ENCODE measurements at places on chromosomes 5 and 9.
A peak's percentile ranks its signal among the peaks of the same experiment; 100 is the strongest.

DNA sequence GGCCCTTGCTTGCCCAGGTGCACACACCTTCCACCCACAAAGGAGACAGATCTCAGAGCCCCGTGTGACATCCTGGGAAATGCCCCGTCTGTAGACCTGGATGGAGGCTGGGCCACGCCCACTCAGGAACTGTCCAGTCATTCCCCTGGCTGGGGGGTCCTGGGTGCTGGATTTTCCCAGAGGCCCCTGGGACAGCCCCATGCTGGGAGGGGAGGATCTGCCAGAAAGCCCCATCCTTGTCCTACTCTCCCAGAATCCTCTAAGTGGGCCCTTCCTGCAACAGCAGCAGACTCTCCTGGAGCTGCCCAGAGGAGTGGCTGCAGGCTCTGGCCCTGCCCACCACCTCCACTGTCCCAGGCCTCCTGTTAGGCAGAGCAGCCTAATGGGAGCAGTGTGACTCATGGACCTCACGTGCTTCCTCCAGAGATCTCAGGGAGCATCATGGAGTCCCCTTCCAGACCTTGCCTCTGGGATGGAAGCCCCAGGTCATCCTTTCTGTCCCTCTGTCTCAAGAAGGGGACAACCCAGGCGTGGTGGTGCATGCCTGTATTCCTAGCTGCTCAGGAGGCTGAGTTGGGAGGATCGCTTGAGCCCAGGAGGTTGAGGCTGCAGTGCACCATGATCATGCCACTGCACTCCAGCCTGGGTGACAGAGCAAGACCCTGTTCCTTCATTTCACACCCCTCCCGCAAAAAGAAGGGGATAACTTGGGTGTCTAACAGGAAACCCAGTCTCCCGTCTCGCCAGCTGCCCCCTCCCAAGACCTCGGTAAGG lies 51.7 kb downstream of the JADE2 start:
- DNase-seq: no peak

DNA sequence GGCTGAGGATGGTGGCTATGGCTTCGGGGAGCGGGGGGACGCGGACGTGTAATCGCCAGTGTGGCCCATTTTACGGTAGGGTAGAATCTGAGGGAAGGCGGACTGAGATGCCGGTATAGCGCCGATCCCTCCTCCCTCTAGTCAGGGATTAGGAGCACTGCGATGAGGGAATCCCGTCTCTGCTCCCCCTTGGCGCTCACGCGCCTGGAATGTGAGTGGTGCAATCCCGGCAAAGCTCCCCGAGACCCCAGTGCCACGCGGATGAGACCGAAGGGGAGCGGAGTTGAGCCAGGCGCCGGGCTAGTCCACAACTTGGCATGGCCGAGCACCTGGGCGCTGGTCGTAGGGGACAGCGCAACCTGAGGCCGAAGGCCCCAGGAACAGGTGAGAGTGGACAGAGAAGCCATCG lies 2.2 kb downstream of the NPR3 start:
- DNase-seq: no peak

DNA sequence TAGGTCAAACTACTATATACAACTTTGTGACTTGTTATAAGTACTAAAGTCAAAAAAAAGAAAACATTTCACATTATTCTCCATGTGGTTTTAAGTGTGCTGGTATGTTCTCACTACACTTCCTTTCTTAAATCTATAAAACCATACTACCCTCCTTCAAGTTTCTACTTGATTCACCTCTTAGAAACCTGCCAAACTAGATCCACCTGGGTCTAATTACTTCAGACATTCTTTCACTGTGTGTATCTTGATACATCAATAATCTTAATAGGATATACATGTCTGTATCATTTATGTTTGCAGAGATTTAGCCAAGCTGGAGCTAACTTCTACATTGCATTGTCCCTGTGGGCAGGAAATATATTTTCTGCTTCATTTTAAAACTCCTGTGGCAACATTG lies 1012.6 kb downstream of the EFNA5 start:
- no peak for DNase-seq

DNA sequence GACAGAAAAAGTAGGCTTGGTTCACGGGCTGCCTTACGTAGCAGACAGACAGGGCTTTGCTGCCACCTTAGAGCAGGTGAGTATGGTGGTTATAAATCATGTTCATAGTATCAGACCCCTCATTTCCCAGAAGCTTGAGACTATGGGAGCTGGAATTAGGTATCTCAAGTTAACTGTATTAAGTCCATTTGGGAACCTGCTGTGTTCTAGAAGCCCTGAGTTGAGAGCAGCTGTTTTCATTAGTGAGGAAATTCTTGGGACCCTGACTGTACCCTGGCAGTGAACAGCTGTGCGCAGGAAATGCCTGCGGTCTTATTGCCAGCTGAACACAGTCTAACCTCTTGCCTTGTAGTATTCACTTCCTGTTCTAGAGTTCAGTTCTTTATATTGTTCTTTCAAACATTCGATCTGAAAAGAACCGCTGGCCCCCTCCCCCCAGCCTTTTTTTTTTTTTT lies 29.8 kb downstream of the UGCG start:
- DNase-seq: no peak

GRCh38 chr5:57504357-57504756 lies 21.7 kb upstream of the ACTBL2 start:
- DNase-seq: no peak

DNA sequence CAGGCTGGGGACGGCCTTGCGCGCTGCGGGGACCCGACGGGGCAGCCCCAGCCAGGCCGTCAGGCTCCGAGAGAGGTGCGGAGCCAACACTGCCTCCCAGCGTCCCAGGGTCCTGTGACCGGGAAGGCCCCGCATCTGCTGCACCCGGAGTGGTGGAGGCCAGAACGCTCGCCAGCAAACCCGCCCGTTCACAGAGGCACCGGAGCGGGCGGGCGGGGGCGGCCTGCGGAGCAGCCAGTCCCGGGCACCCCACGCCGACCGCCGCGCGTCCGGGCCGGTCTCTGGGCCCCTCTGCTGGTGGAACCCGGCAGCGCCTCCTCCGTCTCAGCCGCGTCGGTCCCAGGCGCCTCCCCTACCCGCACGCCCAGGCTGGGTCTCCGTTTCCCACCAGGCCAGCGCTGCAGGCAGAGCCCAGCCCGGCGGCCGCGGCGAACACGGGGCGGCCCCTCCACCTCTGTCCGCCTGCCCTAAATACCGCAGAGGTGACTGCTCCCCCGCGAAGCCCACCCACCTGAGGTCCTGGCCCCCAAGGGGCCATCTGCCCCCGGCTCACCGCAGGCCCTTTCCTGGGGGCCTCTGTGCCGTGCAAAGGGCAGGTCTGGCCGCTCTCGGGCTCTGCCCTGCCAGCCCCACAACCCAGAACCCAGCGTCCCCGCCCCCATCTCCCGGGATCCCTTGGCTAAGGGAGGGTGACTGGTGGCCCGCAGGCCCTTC lies 15.9 kb downstream of the EXD3 start:
- peak; percentile 62 for DNase-seq

- DNase-seq: no peak
Measured at GRCh38 chr5:44827681-44828080, 18.9 kb downstream of the MRPS30 start.

DNA sequence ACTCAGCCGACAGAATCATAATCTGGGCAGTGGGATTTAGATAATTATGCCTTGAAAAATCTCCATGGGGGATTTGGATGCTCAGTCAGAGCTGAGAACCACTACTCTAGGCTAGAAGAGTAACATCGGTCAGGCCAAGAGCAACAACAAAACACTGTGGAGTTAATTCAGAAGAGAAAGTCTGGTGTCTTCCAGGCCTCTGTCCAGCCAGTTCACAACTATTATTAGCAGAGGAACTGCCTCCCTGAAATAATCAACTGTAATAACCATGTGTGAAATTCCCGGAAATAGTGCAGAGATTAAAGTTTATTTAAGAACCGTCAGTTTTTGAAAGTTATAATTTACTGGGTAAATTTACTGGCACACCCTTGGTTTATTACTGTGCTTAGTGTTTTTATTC lies 8.2 kb upstream of the MARCHF3 start:
- DNase-seq: no peak

DNA sequence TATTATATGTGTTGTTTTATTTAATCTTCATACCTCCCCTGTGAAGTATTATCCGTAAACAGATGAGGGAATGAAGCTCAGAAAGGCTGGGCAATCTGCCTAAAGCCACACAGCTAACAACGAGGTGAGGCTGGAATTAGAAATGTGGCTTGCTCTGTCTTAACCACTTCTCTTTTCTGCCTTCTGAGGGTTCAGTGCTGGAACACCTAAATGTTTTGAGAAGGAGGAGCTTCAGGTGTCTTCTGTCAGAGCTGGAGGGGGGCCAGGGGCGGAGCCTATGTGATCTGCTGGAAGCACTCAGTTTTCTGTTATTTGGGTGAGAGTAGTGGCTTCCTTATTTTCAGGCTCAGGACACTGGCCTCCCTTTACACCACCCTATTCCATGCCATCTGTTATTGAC lies 35.0 kb upstream of the ARAP3 start:
- DNase-seq: no peak

DNA sequence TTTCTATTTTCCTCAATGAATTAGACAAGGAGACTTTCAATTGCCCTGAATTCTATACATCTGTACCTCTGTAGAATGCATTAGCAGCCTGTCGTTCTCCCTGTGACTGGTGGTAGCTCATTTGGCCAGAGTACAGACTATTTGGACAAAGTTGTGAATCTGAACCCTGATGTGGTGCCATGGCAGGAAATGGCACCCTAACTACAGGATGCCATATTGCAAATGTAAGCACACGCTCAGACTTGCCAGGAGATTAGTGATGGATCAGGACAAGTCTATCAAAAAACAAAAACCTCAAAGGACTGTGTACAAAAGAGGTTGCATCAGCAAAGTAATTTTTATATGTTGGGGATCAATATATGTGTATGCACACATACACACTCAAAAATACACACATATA lies 58.3 kb downstream of the SVEP1 start:
- DNase-seq: peak; percentile 48

DNA sequence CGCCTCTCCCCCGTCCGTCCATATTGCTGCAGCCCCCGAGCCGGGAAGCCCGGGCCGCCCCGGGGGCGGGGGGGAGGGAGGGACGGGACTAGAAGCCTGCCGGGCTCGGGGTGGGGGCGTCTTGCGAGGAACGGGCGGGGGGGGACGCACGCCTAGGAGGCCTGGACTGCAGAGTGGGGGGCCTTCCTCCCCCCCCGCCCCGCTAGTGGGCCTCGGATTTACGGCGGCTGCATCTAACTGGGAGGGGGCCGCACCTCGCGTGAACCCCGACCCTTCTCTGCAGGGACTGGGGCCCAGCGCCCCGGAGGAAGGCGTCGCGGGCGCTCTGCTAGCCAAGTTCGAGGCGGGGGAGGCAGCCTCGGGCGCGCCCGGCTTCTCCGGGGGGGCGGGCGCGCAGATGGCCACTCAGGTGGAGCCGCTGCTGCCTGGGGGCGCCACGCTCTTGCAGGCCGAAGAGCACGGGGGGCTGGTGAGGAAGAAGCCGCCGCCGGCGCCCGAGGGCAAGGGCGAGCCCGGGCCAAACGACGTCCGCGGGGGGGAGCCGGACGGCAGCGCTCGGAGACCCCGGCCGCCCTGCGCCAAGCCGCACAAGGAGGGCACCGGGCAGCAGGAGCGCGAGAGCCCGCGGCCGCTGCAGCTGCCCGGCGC lies at the start of gene LARP1:
LARP1 (plus strand) TSS at position 17 of the 648 bp plus-strand sequence; CDS start at position 398, 381 bp downstream.
- no peak for DNase-seq

- DNase-seq: no peak
Measured at GRCh38 chr9:93004561-93004960, 53.9 kb upstream of the SUSD3 start.

GRCh38 chr9:28651050-28651722 lies 1077.9 kb upstream of the C9orf72 start:
- no peak for DNase-seq

DNA sequence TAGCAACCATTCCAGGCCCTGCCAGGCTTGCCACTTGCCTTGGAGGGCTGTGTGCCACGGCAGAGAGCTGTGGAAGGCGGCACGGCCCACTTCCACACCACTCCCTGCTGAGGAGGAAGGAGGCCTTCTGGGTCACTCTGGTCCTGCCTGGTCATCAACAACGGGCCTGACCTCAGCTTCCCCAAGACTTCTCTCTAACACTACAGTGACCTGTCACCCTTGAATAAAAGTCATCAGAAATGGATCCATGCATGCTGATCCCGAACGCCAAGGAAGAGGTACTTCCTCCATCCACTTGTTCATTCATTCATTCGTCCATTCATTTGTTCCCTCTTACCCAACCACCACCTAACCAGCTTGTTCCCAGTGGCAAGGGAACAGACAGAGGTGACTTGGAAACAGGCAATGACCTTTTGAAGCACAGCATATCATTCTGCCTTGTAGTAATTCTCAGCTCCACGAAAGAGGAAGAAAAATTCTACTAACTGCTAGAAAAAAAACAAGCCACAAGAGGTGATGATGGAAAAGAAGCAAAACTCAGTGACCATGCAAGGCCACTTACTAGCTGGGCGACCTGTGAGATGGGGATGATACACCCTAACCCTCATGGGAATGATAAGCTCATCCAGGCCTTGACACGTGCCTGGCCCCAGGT lies 58.6 kb downstream of the STK10 start:
- no peak for DNase-seq

DNA sequence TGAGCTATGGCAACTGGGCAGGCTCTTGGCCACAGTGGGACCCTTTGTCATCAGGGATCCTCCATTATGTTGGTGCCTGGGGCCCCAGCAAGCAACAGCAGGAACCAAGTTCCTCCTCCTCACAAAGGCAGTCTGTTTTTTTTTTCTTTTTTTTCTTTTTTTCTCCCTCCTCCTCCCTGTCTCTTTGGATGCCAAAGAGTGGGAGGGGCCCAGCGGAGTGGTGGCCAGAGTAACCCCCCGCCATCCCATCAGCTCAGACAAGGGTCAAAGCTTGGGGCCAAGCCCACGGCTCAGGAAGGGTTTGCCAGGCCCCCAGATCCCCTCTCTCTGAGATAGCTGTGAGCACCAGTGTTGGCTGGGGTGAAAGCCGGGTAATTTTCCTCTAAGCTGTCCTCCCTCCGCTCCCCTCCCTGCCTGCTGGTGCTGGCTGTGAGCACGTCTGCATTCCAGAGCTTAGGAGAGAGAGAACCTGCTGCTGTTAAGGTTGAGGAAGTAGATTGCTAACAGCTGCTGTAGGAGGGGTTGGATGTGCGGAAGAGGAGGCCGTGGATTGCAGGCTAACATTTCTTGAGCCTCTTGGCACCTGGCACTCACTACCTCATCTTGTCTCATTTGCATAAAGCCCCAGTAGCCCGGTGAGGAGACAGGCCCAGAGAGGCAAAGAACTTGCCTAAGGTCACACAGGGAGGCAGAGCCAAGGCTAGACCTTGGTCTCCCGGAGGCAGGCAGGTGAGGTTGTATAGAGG lies 21.2 kb downstream of the GSN start:
- peak; percentile 12 for DNase-seq

GRCh38 chr5:91182763-91183162 lies 200.4 kb downstream of the ARRDC3 start:
- no peak for DNase-seq

GRCh38 chr9:36974731-36975130 lies 59.3 kb downstream of the PAX5 start:
- no peak for DNase-seq

GRCh38 chr5:150461231-150461630 lies 11.7 kb upstream of the RPS14 start:
- DNase-seq: peak; percentile 98

All from NCI-H2171 (cell line).